ENCODE measurements at places on chromosomes 6 and 20. TPM values are rescaled to one million over a fixed set of nuclear protein-coding genes. Genes with fewer than 3 reads are reported as not detected.

- no peaks in the 10 kb centered on the region for H3K27me3 ChIP-seq
- no peak overlapping the region for H3K27ac ChIP-seq
- DNase-seq, result no peak
- no peaks in the 10 kb centered on the region for H3K36me3 ChIP-seq
- no peaks in the 10 kb centered on the region for H3K4me1 ChIP-seq
Observed at GRCh38 chr6:84344005-84344404, 116.6 kb upstream of the CEP162 start.

GRCh38 chr6:142946924-142947713 lies 2.1 kb upstream of the HIVEP2 start:
- H3K4me1 ChIP-seq, result peaks cover 4% of the 10 kb centered on the region
- peak overlapping the region; percentile 100 for H3K27ac ChIP-seq
- peak overlapping the region; percentile 87 for H3K4me3 ChIP-seq
- peak; percentile 75 for DNase-seq
- no peaks in the 10 kb centered on the region for H3K36me3 ChIP-seq

DNA sequence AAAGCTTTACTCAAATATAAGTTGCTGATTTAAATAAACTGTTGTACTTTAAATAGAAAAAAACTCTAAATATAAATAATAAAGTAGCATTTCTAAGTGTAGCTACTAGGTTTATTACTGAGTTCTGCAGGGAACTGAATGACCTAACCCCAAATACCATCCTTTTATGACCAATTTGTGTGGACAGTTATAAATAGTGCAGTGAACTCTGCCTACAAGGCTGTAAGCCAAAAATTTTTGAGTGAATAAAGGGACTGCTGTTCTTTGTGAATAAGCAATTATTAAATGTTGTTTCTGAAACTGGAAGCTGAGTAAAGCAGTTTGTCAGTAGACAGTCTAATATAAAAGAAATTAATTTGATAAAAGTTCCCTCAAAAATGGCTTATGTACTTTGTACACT lies 90.8 kb upstream of the ELOVL5 start:
- no peaks in the 10 kb centered on the region for H3K4me1 ChIP-seq
- no peak overlapping the region for H3K4me3 ChIP-seq
- no peaks in the 10 kb centered on the region for H3K36me3 ChIP-seq
- no peaks in the 10 kb centered on the region for H3K27me3 ChIP-seq

GRCh38 chr20:62416651-62417637 lies 9.9 kb upstream of the CABLES2 start:
- H3K27ac ChIP-seq, result no peak overlapping the region
- H3K4me1 ChIP-seq, result no peaks in the 10 kb centered on the region
- DNase-seq, result no peak
- H3K36me3 ChIP-seq, result no peaks in the 10 kb centered on the region
- no peak overlapping the region for H3K4me3 ChIP-seq
- no peaks in the 10 kb centered on the region for H3K27me3 ChIP-seq

The KCNB1 gene
- total RNA-seq, result 16.1 TPM

The TTK gene
- total RNA-seq, result 4.3 TPM

GRCh38 chr6:105745464-105746129 lies 340.5 kb upstream of the PRDM1 start:
- H3K36me3 ChIP-seq, result no peaks in the 10 kb centered on the region
- DNase-seq, result no peak
- H3K27me3 ChIP-seq, result no peaks in the 10 kb centered on the region
- H3K27ac ChIP-seq, result no peak overlapping the region
- H3K4me1 ChIP-seq, result no peaks in the 10 kb centered on the region

The FARS2 gene
- total RNA-seq, result 19.5 TPM

The POU5F1 gene
- total RNA-seq, result 21.5 TPM

The COL9A1 gene
- total RNA-seq, result 0.09 TPM

The KCNK17 gene
- total RNA-seq, result 0.64 TPM

DNA sequence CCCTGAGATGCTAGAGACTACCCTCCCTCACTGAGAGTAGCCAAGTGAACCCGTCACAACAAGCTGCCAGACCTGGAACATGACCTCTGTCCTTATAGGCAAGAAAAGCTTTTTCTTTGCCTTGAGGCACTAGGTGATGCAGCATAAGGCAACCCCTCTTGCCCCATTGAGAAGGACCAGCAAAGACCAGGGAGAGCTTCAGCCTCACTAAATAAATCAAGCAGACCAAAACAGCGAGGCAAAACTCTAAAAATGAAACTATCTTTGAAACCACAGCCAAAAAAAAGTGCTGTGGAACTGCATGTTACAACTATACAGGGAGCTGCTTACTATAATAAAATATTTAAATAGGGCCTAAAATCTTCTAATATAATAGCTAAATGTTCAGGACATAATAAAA lies 62.6 kb upstream of the FAM83B start:
- no peak overlapping the region for H3K27ac ChIP-seq
- DNase-seq, result no peak
- H3K4me1 ChIP-seq, result no peaks in the 10 kb centered on the region
- no peak overlapping the region for H3K4me3 ChIP-seq
- H3K27me3 ChIP-seq, result no peaks in the 10 kb centered on the region
- no peaks in the 10 kb centered on the region for H3K36me3 ChIP-seq

- DNase-seq, result no peak
- no peak overlapping the region for H3K4me3 ChIP-seq
- no peaks in the 10 kb centered on the region for H3K27me3 ChIP-seq
- no peaks in the 10 kb centered on the region for H3K36me3 ChIP-seq
Observed at GRCh38 chr6:147166360-147166944, 37.8 kb upstream of the STXBP5 start.

DNA sequence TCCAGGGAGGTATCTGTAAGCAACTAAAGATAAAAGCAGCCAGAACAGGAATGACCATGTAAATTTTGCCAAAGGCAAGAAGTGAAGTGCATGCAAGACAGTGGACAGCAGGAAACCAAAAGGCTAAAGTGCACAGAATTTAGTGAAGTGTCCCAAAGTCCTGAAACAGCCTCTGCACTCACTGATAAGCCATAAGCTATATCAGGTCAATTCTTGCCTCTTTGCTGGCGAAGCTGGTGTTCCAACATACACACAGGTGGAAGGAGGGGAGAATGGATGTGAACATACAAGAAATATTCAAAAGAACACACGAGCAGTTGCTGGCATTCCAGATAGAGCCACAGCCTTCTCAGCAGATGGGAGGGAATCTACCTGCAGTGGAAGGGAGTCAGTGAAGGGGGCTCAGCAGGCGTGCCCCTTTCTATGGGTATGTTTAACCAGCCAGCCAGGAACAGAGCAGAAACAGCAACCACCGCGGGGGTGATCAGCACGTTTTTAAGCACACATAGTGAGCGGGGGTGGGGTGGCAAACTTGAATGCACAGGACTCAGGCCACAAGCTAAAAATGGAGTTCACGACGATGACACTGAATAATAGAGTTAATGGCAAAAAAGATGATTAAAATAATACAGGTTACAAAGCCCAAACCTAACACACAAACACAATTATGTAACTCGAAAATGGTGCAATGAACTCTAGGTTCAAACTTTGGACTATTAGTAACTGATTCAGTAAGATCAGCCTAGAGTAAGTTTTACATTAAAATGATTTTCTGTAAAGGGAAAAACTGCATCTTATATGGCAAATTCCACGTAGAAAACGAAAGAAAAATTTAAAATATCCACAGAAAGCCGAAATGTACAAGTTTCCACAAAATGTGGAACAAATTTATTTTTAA lies 1.2 kb downstream of the ECI2 start:
- H3K4me3 ChIP-seq, result peak overlapping the region; percentile 61
- peak overlapping the region; percentile 92 for H3K27ac ChIP-seq
- H3K36me3 ChIP-seq, result no peaks in the 10 kb centered on the region
- no peaks in the 10 kb centered on the region for H3K4me1 ChIP-seq
- no peaks in the 10 kb centered on the region for H3K27me3 ChIP-seq

DNA sequence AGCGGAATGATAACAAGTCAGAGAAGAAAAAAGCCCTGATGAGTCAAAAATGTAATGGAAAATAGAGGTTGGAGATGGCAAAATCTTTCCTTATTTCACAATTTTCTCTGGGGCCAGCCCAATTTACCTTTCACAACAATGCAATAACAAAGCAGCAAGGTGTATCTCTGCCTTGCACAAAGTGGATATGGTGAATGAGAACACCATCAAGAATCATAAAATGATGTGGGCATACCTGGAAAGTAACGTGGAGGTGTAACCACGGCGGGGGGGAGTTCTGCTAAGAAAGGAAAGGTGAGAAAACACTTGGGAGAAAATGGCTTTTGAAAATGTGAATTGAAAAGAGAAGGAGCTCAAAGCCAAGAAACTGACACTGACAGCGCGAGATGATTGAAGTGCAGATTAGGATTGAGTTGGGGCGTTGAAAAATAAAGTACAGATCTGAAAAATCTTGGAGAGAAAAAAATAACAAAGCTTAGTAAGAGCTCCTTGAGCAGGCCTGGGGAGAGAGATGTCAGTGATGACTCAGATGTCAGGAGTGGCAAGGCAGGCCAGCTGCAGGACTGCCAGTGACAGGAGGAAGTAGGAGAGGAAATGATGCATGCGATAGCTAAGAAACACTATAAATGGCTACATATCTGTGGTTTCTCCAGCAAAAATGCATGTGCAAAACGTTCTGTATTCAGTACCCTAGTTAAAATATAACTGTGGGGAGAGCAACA lies 26.2 kb downstream of the ARHGAP18 start:
- H3K27me3 ChIP-seq, result no peaks in the 10 kb centered on the region
- peak; percentile 49 for DNase-seq
- H3K27ac ChIP-seq, result peak overlapping the region; percentile 35

DNA sequence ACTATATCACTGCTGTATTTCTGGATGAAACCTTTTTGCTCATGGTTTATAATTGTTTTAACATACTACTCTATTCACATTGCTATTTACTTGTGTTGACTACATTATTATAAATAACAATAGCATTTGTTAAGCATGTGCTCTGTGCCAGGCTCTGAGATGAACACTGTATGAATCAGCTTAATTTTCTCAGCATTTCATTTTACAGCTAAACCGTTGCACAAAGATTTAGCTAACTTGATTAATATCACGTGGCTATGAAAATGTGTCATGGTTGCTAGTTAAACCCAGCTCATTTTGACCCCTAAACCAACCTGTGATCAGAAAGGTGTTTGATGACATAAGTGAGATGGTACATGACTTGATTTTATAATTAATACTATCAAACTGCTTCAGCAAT lies 77.5 kb downstream of the NCOA7 start:
- no peaks in the 10 kb centered on the region for H3K4me1 ChIP-seq
- H3K27ac ChIP-seq, result no peak overlapping the region
- no peak for DNase-seq
- no peak overlapping the region for H3K4me3 ChIP-seq

The CDK19 gene
- 41.4 TPM for total RNA-seq

DNA sequence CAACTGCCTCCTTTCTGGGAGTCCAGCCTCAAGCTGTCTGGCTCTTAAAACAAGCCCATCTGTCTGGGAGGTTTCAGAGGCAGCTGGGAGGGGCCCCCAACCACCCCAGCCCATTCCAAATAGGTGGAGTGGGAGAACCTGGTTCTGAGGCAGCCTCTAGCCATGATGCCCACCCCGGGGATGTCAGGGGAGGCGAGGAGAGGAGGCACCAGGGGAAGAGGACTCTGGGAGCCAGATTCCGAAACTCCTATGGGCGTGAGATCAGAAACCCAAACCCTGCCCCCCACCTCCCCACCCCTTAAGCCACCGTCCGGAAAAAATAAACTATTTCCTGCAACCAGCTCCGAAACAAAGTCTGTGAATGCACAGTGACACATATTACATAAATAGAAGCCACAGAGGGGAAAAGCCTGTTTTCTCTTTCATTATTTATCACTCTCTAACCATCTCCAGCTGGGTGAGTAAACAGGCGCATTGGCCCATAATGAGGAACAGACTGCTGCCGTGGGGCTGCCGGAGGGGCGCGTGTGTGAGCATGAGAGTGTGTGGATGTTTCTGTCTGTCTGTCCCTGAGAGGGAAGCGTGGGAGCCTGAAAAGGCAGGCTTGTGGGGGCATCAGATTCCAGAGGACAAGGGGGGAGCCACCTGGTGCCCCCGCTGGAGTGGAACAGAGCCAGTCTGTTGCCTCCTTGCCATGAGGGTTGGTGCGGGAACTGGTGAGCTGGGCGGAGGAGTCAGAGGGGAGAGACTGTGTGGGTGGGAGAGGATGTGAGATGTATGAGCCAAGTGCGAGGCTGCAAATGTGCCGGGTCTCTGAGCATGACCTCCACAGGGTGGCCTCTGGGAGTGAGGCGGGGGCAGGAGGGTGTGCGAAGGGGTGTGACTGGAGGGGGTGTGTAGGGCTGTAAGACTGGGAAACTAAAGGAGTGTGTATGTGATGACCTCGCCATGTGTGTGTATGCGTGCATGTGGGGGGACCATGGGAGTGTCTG lies 14.3 kb upstream of the FOXP4 start:
- no peaks in the 10 kb centered on the region for H3K36me3 ChIP-seq
- H3K27me3 ChIP-seq, result no peaks in the 10 kb centered on the region
- H3K4me1 ChIP-seq, result peaks cover 9% of the 10 kb centered on the region
- DNase-seq, result no peak
- H3K4me3 ChIP-seq, result no peak overlapping the region

- no peaks in the 10 kb centered on the region for H3K36me3 ChIP-seq
- H3K4me1 ChIP-seq, result peaks cover 15% of the 10 kb centered on the region
- no peak for DNase-seq
- no peak overlapping the region for H3K4me3 ChIP-seq
- H3K27ac ChIP-seq, result no peak overlapping the region
Observed at GRCh38 chr20:41050361-41051008, 21.9 kb downstream of the TOP1 start.

GRCh38 chr20:4074877-4075455 lies 59.6 kb upstream of the RNF24 start:
- no peaks in the 10 kb centered on the region for H3K4me1 ChIP-seq
- no peaks in the 10 kb centered on the region for H3K27me3 ChIP-seq
- no peak overlapping the region for H3K4me3 ChIP-seq
- no peak for DNase-seq
- no peak overlapping the region for H3K27ac ChIP-seq

DNA sequence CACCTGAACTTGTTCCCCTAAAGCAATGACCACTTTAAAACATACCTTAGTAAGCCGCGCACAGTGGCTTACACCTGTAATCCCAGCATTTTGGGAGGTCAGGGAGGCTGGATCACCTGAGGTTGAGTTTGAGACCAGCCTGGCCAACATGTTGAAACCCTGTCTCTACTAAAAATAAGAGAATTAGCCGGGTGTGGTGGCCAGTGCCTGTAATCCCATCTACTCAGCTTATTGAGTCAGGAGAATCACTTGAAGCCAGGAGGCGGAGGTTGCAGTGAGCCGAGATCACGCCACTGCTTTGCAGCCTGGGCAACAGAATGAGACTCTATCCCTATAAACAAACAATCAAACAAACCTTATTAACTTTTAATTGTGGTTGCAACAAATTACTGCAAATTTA lies 1.6 kb upstream of the RAET1E start:
- no peak overlapping the region for H3K27ac ChIP-seq
- H3K4me1 ChIP-seq, result peaks cover 5% of the 10 kb centered on the region
- no peak for DNase-seq
- no peaks in the 10 kb centered on the region for H3K36me3 ChIP-seq

The TCP11 gene
- total RNA-seq, result 0.87 TPM

- H3K4me1 ChIP-seq, result peaks cover 25% of the 10 kb centered on the region
- no peaks in the 10 kb centered on the region for H3K36me3 ChIP-seq
- peak within 1 kb of the TSS; percentile 91 for H3K4me3 ChIP-seq
- H3K27me3 ChIP-seq, result no peaks in the 10 kb centered on the region
- peak within 1 kb of the TSS; percentile 99 for H3K27ac ChIP-seq
Observed at GRCh38 chr20:62302341-62303061, at the start of gene ADRM1. Gene ADRM1, plus strand, starts transcription at chr20:62302997. Its CDS starts 572 bp downstream, at chr20:62303569.
